NCI-H1417 (cell line): ENCODE measurements at places on chromosomes 16 and 17.

- no peak for DNase-seq
These were observed 38.5 kb downstream of the IGF2BP1 start for GRCh38 chr17:49035470-49036269.

- DNase-seq, result no peak
These were observed 355.0 kb downstream of the KIF2B start for GRCh38 chr17:54177606-54178308.

DNA sequence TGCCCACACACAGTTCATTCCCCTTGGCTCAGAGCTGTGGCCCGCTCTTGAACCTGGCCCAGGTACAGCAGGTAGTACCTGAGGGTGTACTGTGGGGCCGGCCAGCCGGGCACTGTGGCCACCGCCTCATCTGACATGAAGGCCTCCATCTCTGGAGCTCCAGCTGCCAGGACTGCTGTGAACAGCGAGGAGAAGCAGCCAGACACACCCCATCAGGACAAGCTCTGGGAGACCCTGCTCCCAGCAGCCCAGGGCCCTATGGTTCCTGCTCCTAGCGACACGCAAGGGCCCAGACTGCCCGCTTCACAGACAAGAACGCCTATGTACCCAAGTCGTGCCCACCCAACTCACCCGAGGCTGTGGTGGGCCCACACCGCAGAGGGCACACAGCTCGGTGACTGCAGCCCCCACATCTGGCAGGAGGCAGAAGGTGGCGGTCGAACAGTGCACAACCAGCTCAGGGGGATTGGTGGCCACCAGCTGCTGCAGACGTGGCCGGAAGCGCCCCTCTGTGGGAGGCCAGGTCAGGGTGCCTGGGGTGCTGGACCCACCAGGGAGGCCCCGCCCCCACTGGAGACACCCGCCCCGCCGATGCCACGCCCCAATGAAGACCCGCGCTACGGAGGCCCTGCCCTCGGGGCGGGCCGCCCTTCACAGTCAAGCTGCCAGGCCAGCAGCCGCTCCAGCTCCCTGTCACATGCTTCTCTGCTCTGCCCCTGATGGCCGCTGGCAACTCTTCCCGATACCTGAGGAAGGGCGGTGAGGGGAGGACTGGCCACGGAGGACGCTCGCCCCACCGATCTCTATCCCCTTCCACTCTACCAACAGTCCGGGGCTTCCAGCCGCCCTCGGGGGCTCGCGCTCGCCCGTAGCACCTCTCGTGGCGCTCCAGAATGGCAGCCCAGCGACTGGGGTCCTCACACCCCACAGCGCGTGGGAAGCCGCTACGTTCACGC, 1.1 kb upstream of the STUB1 start:
- peak; percentile 78 for DNase-seq

GRCh38 chr17:8700546-8700945, 44.1 kb downstream of the CCDC42 start:
- no peak for DNase-seq

GRCh38 chr16:57898961-57899360, 72.0 kb downstream of the CNGB1 start:
- DNase-seq, result no peak

- DNase-seq, result no peak
These were observed at the start of gene MILR1 for GRCh38 chr17:64448665-64449512. TSS of gene MILR1 (plus strand) at chr17:64449115. CDS start at chr17:64449169, 54 bp downstream.

DNA sequence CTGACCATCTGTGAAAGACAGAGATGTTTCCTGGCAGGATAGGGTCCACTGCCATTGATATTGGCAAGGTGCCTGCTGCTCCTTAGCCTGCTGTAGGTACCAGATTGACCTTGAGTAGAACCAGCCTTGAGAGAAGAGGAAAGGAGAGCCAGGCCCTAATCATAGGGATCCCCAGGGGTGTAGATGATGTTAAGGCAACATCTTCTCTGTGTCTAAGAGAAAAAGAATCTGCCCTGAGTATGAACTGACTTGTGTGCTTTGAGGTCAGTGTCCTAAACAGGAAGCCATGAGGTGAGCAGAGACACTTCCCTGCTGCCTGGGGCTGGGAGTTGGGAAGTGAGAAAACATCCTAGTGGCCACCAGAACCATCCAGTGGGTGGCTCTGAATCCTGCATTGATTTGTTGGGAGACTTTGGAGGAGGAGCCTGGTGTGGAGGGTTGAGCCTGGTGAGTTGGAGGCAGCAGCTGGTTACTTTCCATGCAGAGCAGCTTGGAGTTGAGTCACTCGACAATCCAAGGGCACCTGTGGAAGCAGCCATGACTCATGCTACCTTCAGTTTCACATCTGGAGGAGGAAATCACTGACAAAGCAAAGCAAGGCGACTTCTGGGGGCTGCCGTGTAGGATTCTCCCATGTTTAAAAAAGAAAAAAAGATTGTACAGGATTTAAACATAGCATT, 47.8 kb downstream of the BMERB1 start:
- DNase-seq, result no peak

GRCh38 chr16:81360135-81360534, 45.4 kb downstream of the GAN start:
- no peak for DNase-seq

DNA sequence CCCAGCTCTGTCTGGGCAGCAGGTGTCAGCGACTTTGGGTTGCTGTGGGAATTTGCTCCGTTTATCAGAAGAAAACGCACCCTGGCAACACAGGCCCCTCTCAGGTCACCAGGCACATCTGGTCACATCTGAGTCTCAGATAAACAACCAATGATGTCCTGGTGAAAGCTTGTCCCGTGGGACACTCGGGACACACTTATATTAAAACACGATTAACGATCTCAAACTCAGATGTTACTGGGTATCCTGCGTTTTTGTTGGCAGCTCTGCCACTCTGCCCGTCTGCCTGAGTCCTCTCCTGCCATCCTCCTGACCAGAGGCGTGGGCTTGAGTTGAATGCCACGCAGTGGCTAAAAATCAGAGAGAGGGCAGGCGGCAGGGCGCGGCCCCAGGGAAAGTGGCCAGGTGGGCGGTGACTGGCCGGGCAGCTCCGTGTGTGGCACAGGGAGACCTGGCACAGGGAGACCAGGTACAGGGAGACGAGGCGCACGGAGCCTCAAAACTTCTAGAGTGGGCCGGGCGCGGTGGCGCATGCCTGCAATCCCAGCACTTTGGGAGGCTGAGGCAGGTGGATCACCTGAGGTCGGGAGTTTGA, 2.1 kb downstream of the SECTM1 start:
- no peak for DNase-seq

- DNase-seq, result no peak
These were observed 133.8 kb upstream of the NACA2 start for GRCh38 chr17:61724777-61725176.

DNA sequence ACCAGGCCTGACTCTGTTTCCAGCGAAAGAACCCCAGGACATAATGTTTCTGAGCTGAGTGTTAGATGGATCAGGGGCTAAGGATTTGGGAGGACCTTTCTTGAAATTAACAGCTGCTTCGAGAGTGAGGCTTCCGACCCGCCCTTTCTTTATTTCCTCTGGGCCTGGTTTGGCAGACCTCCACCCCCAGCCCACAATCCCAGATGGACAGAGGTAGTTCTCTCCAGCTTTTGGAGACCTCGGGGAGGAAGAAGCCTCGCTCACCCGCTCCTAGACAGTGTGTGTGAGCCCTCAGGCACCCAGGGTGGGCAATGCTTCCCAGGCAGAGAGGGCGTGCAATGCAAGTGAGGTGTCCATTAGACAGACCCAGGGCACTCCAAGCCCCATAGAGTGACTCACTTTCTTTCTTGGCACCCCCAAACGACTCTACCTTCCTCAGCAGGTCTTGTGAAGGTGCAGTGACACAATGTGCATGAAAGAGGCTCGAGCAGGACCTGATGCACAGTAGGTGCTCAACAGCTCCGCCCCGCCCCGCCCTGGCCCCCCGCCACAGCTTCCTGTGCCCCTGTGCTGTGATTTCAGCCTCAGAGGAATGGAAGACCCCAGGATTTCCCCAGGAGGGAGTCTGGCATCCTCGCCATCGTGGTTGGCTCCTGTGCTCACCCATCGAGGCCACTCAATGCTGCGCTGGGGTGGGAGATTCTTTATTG, 50.7 kb upstream of the TOB1 start:
- DNase-seq, result no peak

GRCh38 chr16:11781773-11782172, 15.3 kb downstream of the ZC3H7A start:
- peak; percentile 8 for DNase-seq
